ENCODE measurements at places on chromosomes 12 and 14.
A peak's percentile ranks its signal among the peaks of the same experiment; 100 is the strongest.

- peak; percentile 47 for DNase-seq
Observed at GRCh38 chr12:131441060-131441396, 269.9 kb upstream of the SFSWAP start.

- DNase-seq: no peak
Observed at GRCh38 chr14:73427516-73428264, 30.7 kb downstream of the NUMB start.

DNA sequence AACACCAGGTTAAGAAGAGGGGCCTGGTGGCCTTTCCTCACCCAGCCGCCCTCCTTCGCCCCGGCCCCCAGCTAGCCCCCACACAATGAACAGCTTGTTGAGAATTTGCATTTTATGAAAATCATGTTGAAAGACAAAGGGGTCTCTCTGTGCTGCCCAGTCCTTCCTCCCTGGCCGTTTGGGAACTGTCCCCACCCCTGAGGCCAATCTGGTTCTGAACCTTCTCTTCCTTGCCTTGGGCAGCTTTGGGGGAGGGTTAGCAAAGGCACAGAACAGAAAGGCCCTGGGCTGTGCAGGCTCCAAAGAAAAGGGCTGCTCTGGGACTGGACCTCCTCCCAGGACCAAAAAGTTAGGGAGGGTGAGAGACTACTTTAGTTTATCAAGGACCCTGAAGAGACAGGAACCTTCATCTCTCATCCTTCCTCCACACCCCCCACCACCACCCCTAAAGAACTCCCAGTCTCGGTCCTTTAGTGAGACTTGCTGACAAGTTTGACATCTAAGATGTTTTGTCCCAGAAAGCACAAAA is 1.3 kb downstream of the TAMALIN start:
- DNase-seq: no peak

DNA sequence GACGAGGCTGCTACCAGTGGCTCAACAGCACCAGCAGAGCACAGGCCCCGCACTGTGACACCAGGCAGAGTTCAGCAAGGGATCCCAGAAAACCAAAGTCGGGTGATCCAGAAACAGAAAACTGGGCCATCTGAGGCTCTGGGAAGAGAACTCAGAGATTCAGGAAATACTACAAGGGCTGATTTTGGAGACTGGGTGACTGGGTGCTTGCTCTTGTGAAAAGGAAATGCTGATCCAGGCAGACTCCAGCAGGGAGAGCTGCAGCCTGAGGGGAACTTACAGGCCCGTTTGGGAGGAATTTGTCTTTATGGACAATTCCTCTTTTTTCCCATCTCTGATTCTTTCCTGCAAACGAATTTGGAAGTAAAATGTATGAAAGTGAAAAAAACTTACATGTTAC is 28.2 kb downstream of the FOXN3 start:
- no peak for DNase-seq

GRCh38 chr12:128861226-128862016 is 8.1 kb downstream of the GLT1D1 start:
- DNase-seq: no peak

Data from ecto neural progenitor cell (in vitro differentiated cells).